ENCODE measurements at places on chromosomes 6 and 20. TPM values are rescaled to one million over a fixed set of nuclear protein-coding genes. Genes with fewer than 3 reads are reported as not detected.

The PHF1 gene
- total RNA-seq = 63.3 TPM

The ZC2HC1B gene
- total RNA-seq = 1.2 TPM

The CST1 gene
- total RNA-seq = 2.2 TPM

The SLC22A7 gene
- not detected for total RNA-seq

GRCh38 chr20:50043573-50044352 lies 61.0 kb downstream of the SNAI1 start:
- no peak for DNase-seq

- DNase-seq = no peak
Observed at GRCh38 chr6:113719545-113719944, 137.6 kb upstream of the MARCKS start.

- no peak for DNase-seq
Observed at GRCh38 chr20:38842026-38842425, 36.5 kb downstream of the PPP1R16B start.

- DNase-seq = no peak
Observed at GRCh38 chr6:154868143-154868594, 126.9 kb upstream of the TIAM2 start.

DNA sequence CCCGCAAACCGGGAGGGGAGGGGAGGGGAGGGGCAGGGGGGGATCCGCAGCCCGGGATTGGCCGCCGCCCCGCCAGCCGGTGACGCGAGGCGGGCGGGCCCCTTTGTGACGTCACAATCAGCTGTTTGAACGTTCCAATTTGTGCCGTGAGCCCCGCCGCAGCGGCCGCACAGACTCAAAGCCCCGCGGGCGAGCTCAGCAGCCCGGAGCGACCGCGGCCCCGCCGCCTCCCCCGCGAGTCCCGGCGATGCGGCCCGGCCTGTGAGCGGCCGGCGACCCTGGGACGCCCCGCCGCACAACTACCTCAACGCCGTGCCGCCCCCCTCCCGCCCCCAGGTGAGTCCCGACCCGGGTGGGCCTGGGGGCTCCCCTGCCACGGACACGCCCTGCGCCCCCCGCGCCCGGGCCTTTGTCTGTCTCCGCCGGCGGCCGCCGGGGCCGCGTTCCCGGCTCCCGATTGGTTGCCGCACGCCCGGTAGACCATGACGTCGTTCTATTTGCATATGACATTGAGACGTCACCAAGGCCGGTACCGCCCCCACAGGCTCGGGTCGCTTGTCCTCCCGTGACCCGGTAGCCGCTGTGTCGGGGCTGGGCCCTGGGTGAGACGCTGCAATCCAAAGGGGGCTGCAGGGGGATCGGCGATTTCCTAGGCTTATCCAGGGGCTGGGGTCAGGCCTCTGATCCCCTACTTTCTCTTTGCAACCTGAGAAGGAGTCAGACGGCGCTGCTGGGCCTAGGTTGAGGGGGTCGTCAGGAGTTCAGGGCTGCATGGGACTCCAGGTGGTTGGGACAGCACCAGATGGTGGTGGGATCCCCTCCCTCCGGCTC lies at the start of gene TP53INP2:
TSS of gene TP53INP2 (plus strand) at position 168 of the 831 bp plus-strand sequence. CDS start 4,396 bp downstream, outside the sequence.
- DNase-seq = peak; percentile 89

- DNase-seq = no peak
Observed at GRCh38 chr6:161917645-161918044, 643.8 kb upstream of the AGPAT4 start.

GRCh38 chr20:50680105-50680960 lies 11.0 kb downstream of the RIPOR3 start:
- DNase-seq = peak; percentile 54

- DNase-seq = no peak
Observed at GRCh38 chr6:41739041-41739440, 3.6 kb upstream of the TFEB start.

DNA sequence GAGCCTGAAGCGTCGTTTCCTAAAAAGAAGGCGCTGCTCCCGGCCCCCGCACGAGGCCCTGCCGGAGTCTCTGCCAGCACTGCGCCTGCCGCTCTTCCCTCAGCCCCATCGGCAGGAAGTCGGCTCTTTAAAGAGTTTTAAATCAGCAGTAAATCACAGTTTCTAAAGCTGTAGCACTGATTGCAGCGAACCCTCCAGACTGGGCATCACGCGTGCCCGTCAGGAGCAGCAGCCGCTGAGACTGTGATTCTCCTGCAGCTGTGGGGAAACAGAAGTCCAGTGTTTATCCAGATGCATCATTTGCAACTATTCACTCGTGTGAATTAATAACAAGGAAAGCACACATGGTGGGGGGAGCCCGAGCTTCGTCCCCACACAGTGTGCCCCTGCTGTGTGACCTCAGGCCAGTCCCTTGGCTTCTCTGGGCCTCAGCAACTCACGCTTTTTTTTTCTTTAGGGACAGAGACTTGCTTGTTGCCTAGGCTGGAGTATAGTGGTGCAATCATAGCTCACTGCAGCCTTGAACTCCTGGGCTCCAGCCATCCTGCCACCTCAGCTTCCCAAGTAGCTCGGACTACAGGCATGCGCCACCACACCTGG lies 28.3 kb downstream of the DLL1 start:
- no peak for DNase-seq

GRCh38 chr20:48236000-48236970 lies 451.0 kb upstream of the SULF2 start:
- no peak for DNase-seq

DNA sequence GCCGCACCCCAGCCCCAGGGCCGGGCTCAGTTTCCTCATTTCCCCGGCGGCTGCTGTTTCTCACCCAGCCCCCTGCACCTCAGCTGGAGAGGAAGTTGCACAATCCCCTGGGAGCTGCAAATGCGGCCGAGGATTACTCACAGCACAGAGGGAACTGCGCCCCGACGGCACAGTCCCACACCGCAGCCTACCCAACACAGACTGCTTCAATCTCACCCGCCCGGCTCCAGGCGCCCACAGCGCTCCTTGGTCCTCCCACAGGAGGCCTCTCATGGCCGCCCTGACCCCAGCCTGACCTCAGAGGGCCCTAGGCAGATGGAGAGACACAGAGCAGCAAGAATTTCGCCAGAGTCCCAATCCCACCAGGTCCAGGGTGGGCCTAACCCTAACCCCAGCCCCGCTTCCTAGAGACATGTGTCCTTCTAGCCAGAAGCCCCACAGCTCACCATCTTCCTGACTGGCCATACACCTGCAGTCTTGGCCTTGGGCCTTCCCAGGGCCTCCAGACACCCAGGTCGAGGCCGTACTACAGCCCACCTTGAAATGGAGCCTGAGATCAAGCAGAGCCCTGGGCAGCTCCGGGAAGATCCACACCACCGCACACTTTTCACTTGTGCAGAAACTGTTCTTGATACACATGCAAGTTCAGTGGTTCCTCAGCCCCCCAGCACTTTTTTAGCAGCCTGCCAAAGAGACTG lies 11.7 kb downstream of the TFEB start:
- DNase-seq = peak; percentile 63

DNA sequence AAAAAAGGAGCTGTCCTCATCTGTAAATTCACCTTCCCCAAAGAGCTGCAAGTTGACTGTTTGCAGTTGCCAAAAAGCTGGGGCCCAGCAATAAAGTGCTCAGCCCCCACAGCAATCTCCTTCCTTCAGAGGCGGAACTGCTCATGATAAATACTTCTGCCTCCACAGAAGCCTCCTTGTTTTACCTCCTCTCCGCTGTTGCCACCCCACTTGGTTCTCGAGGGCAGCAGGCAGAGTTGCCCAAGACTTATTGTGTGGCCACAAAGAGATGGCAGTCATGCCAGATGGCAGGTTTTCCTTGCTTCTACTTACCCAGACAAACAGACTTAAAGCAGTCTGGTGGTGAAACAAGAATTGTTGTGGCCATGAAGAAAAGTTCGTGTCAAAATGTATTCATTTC lies 66.3 kb downstream of the SLX4IP start:
- DNase-seq = no peak

GRCh38 chr6:134733801-134734200 lies 216.1 kb downstream of the ALDH8A1 start:
- no peak for DNase-seq

GRCh38 chr6:41430875-41431274 lies 95.5 kb downstream of the NCR2 start:
- DNase-seq = no peak

- DNase-seq = no peak
Observed at GRCh38 chr6:170223718-170224693, 66.9 kb downstream of the DLL1 start.

DNA sequence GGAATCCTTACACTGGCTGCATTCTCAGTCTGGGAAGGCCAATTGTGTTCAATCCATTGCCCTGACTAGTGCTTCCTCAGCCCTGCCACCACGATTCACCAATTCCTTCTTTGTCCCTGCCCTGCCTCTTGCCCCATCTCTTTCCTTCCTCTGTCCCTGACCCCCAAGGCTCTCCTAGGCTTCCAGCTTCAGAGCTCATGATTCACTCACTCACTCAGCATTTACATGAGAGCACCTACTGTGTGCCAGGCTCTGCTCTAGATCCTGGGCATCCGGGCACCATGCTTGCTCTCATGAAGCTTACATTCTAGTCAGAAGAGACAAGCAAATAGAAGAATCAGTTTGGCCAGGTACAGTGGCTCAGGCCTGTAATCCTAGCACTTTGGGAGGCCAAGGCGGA lies 489.5 kb upstream of the JARID2 start:
- no peak for DNase-seq

DNA sequence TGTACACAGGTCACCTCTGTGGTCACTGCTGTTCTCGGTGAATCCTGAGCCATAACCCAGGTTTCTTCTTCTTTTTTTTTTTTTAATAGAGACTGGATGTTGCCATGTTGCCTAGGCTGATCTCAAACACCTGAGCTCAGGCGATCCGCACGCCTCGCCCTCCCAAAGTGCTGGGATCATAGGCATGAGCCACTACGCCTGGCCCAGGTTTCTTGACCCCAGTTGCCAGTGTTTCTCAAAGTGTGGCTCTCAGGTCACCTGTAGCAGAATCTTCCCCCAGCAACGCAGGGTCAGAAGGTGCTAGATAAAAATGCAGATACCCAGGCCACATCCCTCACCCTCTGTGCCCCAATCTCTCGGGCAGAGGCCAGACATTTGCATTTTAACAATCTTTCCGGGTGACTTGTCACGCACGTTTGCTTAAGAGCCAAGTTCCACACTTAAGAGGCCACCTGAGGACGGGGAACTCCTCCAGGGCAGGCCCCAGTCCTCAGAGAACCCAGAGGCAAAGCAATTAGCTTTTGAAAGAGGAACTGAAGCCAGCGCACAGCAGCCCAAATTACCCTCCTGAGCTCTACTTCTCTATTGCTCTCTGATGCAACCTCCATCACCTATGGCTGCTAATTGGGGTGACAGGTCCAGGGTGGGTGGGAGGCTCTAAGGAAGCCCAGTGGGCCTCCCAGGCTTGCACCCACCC lies 81.8 kb downstream of the NFATC2 start:
- DNase-seq = no peak
